ENCODE measurements at places on chromosomes 11 and 22.

DNA sequence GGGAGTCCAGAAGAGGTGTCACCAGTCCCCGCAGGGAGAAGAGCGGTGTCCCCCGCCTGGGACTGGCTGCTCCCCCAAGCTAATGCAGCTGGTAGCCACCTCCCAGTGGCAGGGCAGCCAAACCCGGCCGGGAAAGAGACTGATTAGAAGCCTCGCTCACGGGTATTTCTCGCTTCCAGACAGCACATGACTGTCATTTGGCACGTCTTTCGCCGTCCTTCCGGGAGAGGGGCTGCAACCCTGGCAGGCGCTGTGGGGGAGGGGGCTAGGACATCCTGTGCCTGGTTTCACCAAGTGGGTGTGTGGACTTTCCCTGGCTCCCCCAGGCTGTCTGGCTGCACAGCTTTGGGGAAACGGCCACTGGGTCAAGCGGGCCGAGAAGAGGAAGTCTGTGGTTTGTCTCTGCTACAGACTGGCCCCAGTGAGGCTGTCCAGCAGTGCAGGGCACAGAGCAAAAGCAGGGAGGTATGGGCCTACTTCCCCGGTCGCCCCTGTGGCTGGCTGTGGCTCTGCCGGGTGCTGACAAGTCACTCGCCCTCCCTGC, 3.8 kb downstream of the CD81 start:
- DNase-seq: no peak

- DNase-seq: no peak
Observed at GRCh38 chr11:28636033-28636432, 527.8 kb downstream of the METTL15 start.

DNA sequence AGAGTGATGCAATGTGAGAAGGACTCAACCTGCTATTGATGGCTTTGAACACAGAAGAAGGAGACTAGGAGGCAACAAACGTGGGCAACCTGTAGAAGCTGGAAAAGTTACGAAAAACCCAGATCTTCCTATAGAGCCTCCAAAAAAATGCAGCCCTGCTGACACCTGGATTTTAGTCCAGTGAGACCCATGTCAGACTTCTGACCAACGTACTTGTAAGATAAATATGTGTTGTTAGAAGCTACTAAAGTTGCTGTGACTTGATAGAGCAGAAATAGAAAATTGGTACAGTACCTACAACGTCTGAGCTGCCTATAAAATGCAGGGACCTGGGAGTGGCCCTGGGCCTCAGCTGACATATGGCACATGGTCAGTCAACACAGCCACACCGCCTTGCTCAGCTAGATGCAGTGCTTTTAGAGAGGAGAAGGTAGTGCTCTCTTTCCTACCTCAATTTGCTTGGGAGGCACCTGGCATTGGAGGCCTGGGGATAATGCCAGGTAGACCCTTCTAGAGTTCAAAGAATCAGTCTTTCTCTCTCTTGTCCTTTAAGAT, 97.4 kb downstream of the ARL14EP start:
- no peak for DNase-seq

DNA sequence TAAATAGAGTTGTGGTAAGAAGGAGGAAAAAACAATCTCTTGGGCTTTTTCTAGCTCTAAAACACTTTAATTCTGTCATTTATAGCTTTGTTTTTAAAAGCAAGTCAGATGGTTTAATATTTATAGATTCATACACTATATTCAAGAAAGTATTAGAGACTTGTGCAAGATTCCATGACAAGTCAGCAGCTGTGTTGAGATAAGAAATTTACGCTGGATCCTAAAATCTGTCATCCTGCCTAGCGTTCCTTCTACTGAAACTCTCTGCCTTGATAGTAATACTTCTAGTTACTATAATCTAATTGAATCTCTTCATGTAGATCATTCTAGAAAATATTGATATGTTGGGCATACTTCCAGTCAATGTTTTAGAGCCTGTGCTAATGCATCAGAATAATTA, 721.8 kb downstream of the CNTN5 start:
- DNase-seq: no peak

DNA sequence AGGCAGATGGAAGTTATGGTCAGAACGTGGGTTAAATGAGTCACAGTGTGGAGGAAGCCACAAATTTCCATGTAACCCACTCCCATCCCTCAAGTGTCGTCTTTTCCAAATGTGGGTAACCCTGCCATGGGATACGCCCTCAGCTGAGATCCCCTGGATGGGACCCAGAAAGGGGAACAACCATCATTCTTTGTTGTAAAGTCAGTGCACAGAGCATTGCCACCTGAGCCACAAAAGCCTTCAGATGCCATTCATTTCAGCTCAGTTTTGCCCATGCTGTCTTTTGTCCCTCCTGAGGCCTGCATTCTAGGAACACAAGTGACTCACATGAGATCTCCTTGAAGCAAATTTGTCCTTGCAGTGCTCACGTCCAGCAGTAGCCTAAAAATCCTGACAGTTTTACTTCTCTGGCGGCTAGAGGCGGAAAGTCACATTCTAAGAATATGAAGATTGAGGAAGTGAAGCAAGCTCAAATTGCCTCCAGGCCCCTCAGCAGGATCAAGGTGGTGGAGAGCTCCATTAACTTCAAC, 30.6 kb downstream of the MMP13 start:
- DNase-seq: no peak

- DNase-seq: no peak
Observed at GRCh38 chr11:88307749-88308425, 29.6 kb downstream of the CTSC start.

- no peak for DNase-seq
Observed at GRCh38 chr22:46350121-46350520, 14.6 kb downstream of the TRMU start.
